ENCODE measurements at places on chromosomes 4 and X.

DNA sequence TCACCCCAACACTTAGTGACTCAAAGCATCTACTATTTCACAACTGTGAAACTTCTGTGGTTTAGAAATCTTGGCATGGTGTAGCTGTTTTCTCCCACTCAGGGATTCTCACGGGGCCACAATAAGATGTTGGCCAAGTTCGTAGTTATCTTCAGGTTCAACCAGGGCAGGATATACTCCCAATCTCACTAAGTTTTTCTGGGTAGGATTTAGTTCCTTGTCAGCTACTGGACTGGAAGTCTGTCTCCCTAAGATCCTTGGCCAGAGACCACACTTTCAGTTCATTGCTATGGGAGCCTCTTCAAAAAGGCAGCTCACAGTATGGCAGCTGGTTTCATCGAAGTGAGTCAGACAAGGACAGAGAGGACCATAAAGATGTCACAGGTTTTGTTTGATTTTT, 111.7 kb upstream of the PDHA2 start:
- peak; percentile 12 for DNase-seq

DNA sequence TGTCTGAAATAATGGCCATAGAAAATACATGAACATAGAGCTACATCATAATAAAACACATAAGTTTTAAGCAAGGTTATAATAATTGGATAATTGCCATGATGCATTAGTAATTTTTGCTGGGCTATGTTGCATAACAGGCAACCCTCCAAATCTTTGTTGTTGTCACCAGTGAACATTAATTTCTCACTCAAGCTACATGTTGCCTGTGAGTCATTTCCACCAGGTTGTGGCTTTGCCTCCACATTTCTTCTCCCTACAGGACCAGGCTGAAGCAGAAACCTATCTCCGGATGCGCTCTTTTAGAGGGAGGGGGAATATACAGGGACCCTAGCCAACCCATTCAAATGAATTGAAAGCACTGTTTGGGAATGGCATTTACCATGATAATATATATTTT, 347.7 kb downstream of the GABRG1 start:
- no peak for DNase-seq

GRCh38 chr4:95362906-95363558, 185.7 kb downstream of the UNC5C start:
- DNase-seq, result peak; percentile 6

DNA sequence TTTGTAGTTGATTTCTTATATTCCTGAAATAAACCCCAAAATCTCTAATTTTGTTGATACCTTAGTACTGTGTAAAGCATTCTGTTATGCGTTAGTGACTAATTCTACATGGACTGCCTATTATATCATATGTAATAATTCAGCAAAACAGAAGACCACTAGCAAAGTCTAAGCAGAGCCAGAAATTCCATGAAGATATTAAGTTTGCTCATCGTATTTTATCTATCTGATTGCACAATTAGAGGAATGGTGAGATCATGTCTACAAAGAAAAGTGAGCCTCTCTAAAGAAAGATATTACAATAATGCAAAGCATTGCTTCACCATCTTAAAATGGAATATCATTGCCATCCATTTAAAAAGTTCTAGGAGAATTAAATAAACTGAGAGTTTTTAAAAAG, 374.6 kb upstream of the SLC7A11 start:
- peak; percentile 10 for DNase-seq

GRCh38 chr4:82388405-82388804, 14.6 kb upstream of the HNRNPD start:
- no peak for DNase-seq

DNA sequence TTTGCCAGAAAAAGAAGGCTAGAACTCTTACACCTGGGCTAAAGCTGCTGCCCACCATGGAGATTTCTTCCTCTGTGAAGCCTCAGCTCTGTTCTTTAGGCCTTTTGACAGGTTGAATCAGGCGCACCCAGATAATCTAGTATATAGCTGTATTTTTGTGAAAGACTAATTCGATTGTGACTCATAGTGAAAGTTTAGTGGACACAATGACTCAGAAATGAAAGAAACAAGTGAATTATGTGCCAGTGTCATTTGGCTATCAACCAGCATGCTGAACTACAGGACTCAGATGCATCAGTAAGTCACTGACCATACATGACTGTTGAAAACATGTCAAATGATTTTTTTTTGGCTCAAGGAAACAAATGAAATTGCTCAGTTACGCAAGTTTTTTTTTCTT, 425.4 kb downstream of the SLITRK2 start:
- DNase-seq, result no peak

- DNase-seq, result no peak
Measured at GRCh38 chr4:119394826-119395225, 72.9 kb upstream of the FABP2 start.

- DNase-seq, result no peak
Measured at GRCh38 chr4:82790060-82790660, 8.4 kb downstream of the SCD5 start.

DNA sequence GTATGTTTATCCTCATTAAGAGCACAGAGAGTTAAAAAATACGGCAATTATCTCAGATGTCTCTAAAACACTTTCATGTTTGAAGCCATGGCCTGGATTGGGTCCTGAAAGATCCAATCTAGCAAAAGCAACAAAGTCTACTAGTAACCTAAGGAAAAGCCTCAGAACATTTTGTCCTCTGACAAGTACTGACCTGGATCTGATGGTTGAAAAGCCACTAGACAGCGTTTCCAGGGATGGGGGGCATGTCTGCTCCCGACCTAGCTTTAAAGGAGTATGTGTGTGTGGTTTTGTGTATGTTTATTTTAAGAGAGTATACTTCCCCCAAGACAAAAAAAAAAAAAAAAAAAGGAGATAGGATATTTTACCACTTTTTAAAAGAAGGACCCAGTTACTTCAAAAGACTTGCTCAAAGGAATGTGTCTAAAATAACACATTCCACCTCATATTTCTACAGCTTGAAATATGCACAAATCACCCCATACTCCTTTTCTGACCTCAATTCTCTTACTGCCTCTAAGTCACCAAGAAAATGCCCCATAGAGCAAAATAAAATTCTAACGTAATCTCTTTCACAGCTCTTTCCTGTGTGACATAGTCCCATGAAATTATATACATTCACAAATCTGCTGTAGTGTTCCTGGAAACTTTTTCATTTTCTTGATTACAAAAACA, 189.0 kb upstream of the TTC29 start:
- no peak for DNase-seq

DNA sequence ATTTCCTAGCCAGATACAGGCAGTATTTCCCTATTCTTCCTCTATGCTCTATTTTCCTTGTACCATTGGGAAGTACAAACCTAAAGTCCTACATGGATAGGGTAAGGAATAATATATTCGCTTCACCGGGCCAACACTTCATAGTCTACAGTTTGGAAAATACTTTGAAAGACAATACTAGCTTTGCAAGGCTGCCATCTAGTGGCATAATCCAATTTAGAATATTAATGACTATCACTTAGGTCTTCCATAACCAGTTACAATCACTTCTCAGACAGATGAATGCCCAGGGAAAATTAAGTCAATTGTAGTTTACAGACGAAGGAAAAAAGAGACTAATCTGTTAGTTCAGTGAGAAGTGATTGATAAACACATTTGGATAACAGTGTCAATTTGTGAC, 141.0 kb upstream of the FAM47C start:
- peak; percentile 0 for DNase-seq

DNA sequence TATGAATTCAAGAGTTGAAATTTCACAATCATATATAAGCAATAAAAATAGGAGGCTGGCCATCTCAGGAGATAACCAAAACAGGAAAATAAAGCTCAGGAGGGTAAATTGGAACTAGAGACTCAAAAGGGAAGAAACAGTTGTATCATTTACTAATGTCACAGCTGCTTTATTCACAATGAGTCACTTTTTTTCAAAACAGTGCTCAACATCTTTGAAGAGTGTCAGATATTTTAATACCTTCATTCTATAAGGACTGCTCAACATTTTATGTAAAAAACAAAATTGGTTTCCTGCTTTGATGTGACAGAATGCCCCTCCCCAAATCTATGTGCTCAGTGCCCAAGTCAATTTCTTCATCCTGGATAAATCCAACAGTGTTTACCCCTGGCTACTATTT, 97.7 kb downstream of the DDX60 start:
- DNase-seq, result no peak

GRCh38 chr4:27267339-27267969, 406.8 kb downstream of the STIM2 start:
- DNase-seq, result no peak

DNA sequence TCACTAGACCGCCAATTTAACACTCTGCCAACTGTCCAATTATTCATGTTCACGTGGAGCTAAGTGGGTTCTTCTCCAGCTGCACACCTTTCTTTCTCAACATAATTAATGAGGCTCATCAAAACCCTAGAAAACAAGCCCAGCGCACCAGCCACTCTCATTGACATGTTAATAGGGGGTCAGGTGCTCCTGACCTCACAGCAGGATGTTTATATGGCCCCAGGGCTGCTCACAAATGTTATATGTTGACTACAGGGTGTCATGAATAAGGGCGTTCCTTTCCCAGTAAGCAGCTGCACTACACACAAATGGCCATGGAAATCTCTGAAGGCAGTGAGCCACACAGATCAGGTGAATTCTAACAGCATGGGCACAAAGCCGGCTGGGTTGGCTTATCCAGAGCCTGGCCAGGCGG, 209.8 kb downstream of the MGST2 start:
- no peak for DNase-seq

DNA sequence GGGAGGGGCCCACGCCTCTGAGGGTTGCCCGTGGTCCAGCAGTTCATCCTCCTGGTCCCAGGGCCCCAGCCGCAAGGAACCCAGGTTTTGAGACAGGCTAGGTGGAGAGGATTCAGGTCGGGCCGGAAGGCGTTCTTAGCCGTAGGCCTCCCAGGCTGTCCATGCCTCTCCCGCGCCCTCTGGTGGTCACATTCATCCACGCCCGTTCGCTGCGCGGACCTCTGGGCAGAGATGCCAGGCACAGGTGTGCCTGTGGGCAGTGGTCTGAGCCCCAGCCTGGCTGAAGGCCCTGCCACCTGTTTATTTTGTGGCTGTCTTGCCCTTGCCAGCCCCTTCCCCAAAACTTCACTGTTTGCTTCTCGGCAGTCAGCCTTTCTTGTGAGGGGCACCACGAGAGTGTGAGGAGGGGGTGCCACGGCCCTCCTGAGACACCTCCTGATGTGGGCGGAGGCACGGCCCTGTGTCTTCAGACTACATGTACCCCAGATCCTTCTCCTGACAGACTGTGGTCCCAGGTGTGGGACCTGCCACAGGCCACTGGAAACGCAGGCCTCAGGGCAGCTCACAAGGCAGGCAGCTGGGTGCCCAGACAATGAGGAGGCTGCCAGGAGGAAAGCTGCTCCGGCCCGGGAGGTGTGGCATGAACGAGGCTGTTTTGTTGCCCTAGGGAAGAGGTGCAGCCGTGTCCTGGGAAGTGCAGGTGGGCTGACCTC, 5.0 kb downstream of the UVSSA start:
- peak; percentile 58 for DNase-seq

- DNase-seq, result peak; percentile 58
Measured at GRCh38 chr4:53916431-53916889, 147.9 kb downstream of the CHIC2 start.

GRCh38 chr4:162706632-162707031, 460.1 kb downstream of the NAF1 start:
- no peak for DNase-seq

GRCh38 chr4:142045996-142046395, 409.6 kb downstream of the IL15 start:
- no peak for DNase-seq

GRCh38 chr4:141473952-141474351, 162.4 kb upstream of the IL15 start:
- no peak for DNase-seq

- no peak for DNase-seq
Measured at GRCh38 chr4:183337833-183338232, 15.6 kb upstream of the CLDN24 start.

GRCh38 chr4:109554971-109555370, 5.1 kb upstream of the MCUB start:
- DNase-seq, result no peak

DNA sequence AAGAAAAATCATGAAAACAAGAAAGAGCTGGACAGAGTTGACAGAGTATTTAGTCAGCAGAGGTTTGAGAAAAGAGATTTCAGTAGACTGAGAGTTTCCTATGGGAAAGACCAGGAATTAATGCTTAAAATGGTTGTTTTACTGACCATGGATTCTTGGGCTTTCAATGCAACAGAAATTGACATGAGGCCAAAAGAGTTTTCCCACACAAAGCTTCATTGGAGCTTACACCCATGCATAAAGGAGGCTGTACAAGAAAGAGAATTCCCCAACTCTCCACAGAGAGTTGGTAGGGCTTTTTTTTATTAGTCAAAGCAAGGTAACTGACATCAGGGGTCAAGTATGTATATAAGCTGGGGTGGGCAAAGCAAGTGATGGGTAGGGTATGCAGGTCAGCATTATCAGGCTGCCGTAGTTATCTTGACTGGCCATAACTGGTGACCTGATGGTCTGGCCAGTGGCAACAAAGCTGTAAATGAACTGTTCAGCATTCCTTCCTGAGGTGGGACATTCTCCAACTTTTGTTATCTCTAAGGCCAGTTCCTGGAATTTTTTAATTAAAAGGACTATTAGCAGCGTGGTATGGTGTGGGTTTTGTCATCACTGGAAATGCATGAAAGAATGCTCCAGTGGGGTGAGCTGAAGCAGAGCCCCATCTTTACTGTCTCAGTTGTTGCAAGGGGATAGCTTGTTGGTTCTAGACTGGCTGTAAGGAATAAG, 117.0 kb downstream of the ADAM29 start:
- DNase-seq, result peak; percentile 10

DNA sequence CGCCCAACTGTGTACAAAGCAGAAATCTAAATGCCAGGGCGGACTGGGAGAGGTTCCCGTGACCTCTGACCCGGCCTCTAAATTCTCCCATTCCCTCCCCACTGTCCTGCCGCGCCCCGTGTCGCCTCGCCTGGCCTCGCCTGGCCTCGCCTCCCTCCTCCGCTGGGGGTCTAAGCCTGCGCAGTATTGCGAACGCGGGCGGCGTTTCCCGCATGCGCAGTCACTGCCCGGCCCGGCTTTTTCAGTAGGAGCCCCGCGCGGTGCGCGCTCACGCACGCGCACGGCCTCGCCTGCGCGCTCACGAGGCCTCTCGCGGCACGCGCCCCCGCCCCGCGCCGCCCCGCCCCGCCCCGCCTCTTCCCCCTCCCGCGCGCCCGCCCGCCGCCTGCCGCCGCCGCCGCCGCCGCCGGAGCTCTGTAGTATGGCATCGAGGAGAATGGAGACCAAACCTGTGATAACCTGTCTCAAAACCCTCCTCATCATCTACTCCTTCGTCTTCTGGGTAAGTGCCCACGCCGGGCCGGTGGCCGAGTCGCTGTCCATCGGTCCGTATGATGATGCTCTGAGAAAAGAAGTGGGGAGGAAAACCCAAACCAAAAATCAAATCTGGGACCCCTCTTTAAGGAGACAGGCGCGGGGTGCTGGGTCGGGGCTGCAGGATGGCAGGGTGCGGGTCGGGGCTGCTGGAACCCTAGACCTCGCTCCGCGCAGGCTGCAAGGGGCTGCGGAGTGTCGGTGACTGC, at the start of gene TSPAN7:
Gene TSPAN7 (plus strand): TSS at position 417 of the 743 bp plus-strand sequence. CDS start 5 bp downstream, at position 422.
- peak; percentile 42 for DNase-seq

GRCh38 chr4:55396308-55397125, 760 bp downstream of the TMEM165 start:
- no peak for DNase-seq

All from brain microvascular endothelial cell (primary cell).